ENCODE measurements at places on chromosomes 1 and 21.

DNA sequence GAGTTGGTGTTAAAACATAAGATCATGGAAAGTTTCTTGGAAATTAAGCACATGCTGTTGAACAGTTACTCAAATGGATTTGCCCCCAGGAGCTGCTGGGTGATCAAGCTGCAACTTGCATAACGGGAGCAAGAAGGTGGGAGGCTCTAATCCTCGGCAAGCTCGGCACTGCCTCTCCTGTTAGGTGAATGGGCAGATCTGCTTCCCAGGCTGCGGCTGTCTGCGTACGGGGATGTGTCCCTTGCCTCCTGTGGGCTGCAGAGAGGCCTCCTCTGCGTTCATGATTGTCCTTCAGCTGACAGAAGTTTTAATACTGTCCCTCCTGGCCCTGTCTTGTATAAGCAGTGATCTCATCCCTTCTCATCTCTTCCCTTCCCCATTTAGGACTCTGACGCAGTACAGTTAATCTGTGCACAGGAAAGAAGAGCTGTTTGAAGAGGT is 36.7 kb downstream of the ATP1A1 start:
- peak; percentile 15 for DNase-seq

DNA sequence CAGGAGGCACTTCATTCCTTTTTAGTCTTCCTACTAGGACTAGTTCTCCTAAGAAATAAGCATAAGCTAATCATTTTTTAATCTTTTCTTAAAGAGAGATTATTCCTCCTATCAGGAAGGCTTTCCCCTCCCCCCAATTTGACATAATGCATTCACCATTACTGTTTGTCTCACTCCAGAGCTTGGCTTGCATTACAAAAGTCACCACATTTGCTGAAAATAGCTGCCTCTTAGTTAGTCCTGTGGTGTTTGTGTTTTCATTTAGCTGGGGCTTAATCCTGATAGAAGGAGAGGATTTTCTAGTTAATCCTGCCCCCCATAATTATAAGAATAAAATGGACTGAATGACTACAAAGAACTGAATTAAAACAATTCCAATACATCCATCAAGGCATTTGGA is 307.1 kb upstream of the RRP15 start:
- no peak for DNase-seq

- DNase-seq, result no peak
Observed at GRCh38 chr1:200298242-200298641, 111.6 kb downstream of the ZNF281 start.

- DNase-seq, result no peak
Observed at GRCh38 chr21:35475762-35476161, 426.7 kb upstream of the RUNX1 start.

DNA sequence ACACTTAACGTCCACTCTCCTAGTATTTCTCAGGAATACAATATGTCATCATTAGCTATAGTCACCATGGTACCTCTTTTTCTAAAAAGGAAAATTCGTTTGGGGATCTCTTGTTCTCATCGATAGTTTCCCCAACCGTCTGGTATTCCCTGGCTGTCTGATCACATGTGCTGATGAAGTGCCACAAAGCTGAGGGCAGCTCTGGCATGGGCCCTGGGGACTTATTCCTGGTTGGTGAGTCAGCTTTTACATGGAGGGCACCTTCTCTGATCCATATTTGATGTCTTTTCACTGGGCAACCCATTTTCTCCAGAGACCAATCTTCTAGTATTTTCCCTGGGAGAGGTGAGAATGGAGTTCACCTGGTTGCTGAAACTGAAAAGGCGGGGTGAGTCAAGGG is 39.5 kb downstream of the CHD1L start:
- DNase-seq, result no peak

DNA sequence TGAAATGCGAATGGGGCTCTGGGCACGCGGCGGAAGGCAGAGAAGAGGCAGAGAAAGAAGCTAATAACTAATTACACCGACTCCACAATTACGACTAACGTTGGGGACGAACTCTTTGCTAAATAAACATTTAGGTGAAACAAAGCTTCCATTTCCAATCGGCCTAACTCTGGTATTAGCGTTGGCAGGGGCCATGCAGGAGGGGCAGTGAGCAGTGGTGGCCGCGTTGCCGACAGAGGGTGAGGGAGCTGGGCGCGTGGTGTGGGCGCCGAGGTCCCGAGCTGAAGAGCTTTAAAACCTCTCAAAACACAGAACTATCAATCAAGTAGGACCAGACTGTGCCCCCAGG is 553 bp upstream of the NDUFV3 start:
- DNase-seq, result no peak

DNA sequence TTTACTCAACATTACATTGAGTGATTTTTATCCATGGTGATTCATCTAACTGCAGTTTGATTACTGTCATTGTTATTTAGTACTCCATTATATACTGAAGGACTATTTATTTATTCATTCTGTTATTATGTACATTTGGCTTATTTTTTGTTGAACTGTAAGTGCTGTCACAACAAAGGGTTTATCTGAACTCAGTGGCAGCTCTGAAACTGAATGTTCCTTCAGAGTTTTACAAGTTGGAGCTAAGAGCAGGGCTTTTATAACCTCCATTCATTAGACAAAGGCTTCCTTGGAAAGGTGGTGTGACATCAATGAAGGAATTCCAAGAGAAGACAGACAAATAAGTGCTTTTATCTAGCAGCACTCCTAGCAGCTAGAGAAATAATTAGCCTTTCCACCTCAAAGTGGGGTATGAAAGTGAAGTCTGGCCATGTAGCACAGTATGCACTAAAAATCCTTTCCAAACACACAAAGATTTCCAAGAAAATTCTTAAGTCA is 83.3 kb upstream of the GORAB start:
- no peak for DNase-seq

- no peak for DNase-seq
Observed at GRCh38 chr1:149942885-149943284, 6.2 kb upstream of the MTMR11 start.

DNA sequence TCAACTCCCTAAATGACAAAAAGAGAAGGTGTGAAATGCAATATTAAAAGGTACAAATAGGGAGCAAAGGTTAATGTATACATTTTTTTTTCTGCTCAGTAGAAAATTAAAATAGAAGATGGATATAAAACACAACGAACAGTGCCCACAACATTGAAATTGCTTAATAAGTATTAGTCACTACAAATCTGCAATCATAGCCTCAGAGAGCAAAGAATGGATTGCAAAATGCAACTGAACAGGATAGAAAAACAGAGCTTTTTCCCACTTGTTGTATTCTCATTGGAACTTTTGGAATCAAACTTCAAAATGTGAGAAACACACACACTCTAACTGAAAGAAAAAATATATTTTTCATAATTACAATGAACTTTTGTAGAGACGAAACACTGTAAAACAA is 552.2 kb upstream of the NCAM2 start:
- no peak for DNase-seq

DNA sequence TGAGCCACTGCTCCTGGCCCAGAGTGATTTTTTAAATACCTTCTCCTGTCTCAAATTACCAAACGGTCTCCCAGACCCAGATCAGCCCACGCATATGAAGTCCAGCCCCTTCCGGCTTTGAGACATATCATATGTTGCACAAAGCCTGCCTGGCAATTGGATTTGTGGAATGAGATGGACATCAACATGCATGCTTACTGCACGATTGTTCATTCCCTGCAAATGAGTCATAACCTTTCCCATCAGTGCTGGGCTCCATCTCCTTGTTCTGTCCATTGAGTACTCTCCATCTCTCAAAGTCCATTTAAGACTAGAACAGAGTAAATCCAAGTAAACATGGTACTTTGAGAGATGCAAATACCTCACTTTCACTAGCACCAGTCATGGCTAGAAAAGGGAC is 612.2 kb upstream of the USP24 start:
- no peak for DNase-seq

- no peak for DNase-seq
Observed at GRCh38 chr1:153655333-153655732, 3.2 kb upstream of the SNAPIN start.

GRCh38 chr1:116150368-116150767 is 39.2 kb downstream of the MAB21L3 start:
- no peak for DNase-seq

- DNase-seq, result no peak
Observed at GRCh38 chr1:197750366-197750765, 24.9 kb downstream of the DENND1B start.

DNA sequence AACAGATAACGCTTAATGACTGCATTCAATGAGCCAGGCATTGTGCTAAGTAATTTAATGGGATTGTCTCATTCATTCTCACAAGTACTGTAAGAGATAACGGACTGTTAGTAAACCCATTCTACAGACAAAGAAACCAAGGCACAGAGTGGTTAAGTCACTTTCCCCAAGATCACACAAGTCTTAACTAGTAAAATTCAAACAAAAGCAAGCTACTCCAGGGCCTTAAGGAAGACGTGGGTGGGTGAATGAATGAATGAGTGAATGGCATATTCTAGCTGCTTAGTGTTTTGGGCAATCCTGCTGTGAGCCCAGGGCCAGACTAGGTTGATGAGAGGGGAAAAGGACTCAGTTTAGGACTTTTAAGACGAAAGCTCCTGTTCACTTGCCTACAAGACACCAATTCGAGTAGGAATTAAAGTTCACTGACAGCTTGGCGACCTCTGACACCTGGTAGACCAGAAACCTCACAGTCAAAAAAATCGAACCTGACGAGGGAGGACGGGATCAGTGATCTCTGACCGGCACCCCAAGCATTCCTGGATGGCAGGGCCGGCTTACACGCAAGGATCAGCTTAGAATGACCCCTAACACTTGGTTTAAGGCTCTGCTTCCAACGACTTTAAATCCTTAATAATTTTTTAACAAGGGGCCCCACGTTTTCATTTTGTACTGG is 557 bp downstream of the EMC1 start:
- peak; percentile 12 for DNase-seq

DNA sequence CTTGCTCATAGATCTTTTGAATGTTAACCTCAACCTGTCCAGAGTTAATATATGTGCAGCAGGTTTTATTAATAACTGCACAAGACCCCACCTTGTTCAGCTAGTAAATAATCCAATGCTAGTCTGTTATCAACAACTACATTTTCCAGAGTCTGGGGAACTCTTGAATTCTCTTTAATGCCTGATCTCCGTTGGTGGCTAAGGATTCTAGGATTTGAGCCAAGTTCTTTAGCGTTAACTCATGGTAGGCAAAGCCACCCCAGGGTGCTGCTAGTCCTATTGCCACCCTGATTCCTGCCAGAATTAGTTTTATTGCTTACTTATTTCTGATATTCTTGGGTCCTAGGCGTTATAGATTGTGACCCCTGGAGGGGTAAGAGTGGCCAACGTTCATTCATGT is 12.8 kb downstream of the BACE2 start:
- no peak for DNase-seq

- DNase-seq, result no peak
Observed at GRCh38 chr1:157575744-157576143, 22.1 kb downstream of the FCRL4 start.

DNA sequence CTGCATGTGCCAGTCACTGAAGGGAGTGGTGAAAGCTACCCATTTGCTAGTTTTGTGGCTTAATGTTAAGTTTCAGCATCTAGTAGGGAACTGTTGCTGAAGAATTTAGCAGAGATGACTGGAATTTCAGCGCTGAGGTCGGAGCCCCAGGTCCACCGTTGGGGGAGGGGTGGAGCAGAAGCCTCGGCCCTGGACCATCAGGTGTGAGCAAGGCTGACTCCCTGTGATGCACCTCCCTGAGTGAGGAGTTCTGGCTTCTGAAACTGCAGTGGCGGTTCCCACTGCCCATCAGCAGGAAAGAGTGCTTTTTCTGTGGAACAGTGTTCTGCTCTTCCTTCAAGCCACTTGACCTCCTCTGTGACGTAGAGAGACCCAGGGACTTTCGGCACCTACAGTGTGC is 1.3 kb downstream of the NOS1AP start:
- no peak for DNase-seq

DNA sequence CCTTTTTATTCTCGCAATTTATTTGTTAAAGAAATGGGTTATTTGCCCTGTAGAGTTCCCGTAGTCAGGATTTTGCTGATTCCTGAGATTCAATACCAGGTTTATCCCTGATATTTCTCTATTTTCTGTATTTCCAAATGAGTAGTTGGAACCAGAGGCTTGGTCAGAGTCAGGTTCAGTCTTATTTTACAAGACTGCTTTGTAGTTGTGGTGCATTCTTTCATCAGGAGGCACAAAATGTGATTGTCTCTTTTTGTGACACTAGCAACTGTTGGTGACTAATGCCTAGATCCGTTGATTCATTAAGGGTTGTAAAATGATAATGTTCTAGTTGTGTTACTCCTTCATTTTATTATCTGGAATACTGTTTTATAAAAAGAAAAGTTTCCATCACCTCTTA is 95.5 kb upstream of the TPTE start:
- DNase-seq, result no peak

DNA sequence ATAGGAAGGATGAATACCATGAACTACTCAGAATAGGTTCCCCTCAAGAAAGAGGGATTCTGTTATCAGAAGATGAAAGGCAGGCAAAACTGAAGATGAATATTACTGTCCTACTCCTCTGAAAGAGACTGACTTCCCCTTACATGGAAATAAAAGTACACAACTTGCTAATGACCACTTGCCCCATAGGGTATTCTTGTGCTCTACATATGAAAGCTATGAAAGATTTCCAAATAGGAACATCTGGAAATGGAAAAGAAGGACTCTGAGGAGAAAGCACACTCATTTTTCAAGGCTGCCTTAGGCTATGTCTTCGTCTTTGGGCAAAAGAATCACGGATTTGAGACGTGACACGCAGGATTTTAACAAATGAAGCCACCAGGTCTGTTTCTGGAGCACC is 170.1 kb upstream of the DAB1 start:
- DNase-seq, result no peak

- DNase-seq, result no peak
Observed at GRCh38 chr1:220732137-220732536, 16.0 kb upstream of the MTARC2 start.

GRCh38 chr1:147726168-147726567 is 34.2 kb downstream of the GJA5 start:
- DNase-seq, result no peak

DNA sequence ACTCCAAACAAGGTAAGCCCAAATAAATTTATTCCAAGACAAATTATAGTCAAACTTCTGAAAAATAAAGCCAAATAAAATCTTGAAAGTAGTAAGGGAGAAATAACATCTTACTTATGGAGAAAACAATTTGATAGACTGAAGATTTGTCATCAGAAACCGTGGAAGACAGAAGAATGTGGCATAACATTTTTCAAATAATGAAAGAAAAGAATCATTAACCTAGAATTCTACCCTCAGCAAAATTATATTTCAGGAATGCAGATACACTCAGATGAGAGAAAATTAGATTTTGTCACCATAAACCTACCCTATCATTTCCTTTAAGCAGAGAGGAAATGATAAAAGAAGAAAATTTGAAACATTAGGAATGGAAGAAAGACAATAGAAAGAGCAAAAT is 27.3 kb upstream of the PADI1 start:
- no peak for DNase-seq

DNA sequence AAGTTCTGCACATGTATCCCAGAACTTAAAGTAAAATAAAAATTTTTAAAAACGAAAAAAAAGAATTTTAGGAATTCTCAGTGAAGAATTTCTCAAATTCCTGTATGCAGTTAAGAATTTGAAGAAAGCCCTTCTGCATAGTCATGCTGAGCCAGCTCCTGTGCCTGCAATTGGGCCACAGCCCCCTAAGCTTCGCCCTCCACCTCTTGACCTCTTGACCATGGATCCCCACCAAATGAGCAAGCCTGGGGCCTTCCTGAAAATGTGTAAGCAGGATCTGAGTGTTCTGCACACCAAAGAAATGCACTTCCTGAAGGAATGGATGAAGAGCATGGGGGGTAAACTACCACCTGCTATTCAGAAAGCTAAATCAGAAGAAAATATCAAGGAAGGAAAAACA is 52.0 kb downstream of the NBPF6 start:
- DNase-seq, result no peak
